ENCODE measurements at places on chromosomes 11 and 22.

- DNase-seq: no peak
Measured at GRCh38 chr11:133180201-133180600, 352.1 kb downstream of the OPCML start.

- DNase-seq: no peak
Measured at GRCh38 chr11:71064702-71065515, 187.5 kb downstream of the SHANK2 start.

- no peak for DNase-seq
Measured at GRCh38 chr11:123815122-123815521, 9.0 kb upstream of the OR6M1 start.

DNA sequence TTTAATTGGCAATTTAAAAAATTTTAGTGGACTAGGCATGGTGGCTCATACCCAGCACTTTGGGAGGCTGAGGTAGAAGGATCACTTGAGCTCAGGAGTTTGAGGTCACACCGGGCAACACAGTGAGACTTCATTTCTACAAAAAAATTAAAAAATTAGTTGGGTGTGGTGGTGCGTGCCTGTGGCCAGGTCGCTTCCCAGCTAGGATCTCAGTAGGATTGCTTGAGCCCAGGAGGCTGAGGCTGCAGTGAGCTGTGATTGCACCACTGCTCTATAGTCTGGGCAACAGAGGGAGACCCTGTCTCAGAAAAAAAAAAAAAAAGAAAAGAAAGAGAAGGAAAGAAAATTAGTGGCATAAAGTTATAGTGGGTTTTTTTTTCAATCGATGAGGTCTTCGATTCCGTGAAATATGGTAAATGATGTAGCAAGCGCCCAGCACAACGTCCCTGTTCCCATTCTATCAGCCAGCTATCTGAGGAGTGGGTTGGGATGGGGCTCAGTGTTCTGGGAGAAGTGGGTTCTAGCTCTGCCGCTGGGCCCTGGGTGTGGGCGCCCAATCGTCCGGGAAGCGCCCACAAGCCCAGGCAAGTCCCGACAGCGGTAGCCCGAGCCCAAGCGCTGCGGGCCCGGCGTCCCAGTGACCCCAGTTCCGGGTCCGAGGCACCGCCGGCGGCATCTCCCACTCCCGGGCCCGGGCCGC is 1.4 kb downstream of the FOSL1 start:
- DNase-seq: no peak

- DNase-seq: no peak
Measured at GRCh38 chr11:7532405-7533145, 18.8 kb downstream of the PPFIBP2 start.
